Suppressor macrophage treated with lipopolysaccharide for 1 hour (primary cell): ENCODE measurements at places on chromosomes 7 and 10.

DNA sequence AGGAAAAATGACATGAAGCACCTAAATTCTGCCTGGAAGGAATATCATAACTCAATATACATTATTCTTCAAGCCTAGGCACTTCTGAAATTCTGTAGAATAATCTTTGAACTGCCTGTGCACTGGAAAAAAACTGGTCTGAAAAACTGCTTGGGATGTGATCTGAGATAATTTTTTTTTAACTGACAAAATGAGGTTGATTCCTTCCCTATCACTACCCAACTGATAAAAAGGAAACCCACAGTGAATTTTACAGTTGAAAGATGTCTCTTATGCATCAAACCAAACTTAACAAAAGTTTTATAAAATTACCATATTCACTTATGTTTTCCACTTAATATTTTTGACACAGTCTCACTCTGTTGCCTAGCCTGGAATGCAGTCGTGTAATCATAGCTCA lies 67.2 kb upstream of the FAM133B start:
- DNase-seq: no peak

DNA sequence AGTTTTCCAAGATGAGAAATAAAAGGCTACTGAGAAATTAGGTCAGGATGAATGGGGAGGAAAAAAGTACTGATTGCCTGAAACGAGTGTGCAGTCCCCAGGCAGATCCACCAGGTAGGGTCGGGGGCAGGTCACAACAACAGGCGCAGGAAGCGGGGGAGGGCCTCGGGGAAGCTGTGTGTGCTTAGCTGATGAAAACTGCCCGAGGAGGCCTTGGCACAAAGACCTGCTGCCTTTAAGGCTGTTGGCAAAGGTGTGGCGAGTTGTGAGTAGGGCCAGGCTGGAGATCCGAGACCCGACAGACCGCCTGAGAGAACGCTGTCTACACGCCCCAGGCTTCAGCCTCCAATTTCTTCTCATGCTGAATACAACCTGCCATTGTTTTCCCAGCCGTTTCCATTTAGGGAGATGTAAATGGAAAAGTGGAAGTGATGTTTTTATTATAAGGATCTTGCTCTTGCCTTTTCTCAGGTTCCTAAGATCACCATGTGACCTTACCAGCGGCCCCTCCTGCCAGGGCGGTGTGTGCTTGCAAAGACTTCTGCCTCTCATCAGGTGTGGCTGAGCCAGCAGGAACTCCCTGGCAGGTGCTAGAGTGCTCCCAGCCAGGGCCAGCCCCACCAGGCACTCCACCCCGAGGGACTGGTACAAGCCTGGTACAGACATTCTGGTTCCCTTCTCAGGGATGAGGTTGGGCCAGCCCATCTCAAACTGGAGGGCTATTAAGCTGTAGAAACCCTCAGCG lies 60.8 kb downstream of the DLG5 start:
- no peak for DNase-seq

GRCh38 chr7:27868131-27868550 lies 128.2 kb downstream of the TAX1BP1 start:
- DNase-seq: peak; percentile 33

DNA sequence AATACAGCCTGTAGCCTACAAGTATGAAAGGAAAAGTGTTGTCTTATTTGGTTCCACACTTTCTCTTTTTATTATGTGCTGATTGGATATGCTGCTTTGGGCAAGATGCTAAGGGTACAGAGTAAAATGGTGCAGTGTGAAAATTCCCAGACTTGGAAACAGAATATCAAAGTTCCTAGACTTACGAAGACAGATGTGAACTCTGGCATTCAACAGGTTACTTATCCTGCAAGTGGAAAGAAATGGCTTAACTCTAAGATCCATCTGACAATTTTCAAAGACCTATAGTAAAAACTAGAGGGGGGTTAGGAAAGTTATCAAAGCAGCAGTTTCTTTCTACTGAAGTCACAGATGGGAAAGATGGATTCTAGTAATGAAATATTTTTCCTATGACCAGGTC lies 24.1 kb downstream of the CUTC start:
- no peak for DNase-seq

GRCh38 chr10:71459513-71459912 lies 62.8 kb downstream of the CDH23 start:
- no peak for DNase-seq

- DNase-seq: no peak
Measured at GRCh38 chr10:103254538-103255325, 9.0 kb downstream of the RPEL1 start.

GRCh38 chr10:70887804-70888800 lies at the start of gene PCBD1:
TSS of gene PCBD1 (minus strand) at chr10:70888565. CDS start at chr10:70888533, 32 bp downstream.
- DNase-seq: peak; percentile 85

DNA sequence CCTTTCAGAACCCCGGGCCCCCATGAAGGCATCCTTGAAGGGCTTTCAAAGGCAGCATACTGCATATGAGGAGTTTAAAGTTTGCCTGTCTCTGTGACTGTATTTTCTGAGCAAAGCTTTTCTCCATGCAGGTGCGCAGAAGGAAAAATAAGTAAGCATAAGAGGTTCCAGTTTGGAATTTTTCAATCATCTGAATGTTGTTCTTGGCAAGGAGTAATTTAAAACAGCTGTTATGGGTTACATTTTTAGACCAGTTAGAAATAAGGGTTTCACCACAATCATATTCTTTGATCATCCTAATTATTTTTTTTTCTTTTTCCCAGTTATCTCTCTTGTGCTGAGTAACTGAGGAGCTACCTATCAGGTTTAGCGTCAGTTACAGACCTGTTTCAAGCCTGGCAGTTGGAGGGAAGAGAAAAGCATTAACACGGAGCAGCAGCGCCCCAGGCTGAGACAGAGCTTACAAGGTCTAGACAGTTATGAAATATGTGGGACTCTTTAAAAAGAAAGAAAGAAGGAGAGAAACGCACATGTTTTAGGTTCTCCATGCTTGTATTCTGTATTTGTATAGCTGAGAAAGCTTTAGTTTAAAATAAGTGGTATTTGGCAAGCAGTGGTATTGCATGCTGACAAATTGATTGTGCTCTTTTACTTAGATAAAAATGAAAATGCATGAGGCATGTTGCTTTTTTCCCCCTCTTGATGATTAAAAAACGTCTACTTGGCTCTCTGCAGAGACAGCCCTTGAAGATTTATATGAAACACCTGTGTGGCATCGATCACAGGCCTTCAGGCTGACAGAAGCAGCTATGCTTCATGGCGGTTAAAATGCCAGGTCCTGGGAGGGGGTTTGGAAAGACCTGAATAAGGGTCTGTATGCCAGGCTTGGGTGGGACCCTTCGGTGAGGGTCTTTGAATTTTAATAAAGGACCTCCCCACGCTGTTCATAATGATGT lies 157.6 kb downstream of the GRK5 start:
- no peak for DNase-seq

GRCh38 chr7:452791-453455 lies 66.7 kb downstream of the PDGFA start:
- no peak for DNase-seq

- no peak for DNase-seq
Measured at GRCh38 chr10:5622186-5622960, 44.0 kb downstream of the ASB13 start.

DNA sequence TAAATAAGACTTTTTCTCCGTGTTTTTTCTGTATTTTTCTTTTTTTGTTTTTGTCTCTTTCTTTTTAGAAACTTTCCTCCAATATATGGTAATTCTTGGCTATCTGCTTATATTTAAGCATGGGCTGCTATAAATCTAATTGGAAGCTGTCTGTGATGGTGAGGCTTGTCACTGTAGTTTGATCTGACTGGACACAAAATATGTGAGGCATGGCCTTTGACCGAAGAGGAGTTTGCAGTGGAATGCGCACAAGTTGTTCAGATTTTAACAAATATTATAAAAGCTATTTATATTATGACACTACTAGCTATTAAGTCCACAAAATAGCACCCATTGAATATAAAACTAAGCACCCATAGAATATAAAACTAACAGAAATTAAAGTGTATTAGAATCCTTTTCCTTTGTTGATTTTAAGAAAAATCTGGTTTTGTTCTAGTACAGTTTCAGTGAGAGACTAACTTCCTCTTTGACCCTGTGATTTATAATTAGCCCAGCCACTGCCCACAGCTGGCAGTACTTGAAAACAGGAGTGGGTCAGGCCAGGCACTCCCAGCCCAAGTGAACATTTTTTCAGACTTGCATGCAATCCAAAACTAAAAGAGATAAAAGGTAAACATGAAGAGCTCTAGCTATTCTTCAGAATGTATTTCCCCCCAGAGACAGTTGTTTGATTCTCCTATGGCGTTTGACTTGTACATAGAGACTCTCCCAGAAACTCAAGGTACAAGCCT lies 69.9 kb upstream of the FGL2 start:
- DNase-seq: peak; percentile 53

DNA sequence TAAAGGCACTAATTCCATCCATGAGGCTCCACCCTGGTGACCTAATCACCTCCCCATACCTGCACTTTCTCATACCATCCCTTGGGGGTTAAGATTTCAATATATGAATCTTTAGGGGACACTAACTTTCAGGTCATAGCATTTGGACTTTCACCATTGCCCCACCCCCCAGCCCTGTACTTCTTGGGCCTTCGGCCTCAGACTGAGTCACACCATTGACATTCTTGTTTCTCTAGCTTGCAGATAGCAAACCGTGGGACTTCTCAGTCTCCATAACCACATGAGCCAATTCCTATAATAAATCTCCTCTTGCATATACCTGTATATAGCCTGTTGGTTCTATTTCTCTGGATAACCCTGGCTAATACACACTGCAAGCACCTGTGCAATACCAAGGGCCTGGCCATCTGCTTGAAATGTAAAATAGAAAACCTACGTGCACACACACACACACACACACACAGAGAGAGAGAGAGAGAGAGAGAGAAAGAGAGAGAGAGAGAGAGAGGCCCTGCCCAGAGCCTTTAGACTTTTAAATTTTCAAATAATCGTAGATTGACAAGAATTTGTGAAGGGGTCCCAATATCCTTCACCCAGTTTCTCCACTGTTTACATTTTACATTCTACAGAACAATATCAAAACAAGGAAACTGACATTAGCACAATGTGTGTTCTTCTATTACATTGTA lies 25.3 kb downstream of the ANXA8 start:
- DNase-seq: no peak

- no peak for DNase-seq
Measured at GRCh38 chr10:74099420-74099819, 51.2 kb downstream of the AP3M1 start.

DNA sequence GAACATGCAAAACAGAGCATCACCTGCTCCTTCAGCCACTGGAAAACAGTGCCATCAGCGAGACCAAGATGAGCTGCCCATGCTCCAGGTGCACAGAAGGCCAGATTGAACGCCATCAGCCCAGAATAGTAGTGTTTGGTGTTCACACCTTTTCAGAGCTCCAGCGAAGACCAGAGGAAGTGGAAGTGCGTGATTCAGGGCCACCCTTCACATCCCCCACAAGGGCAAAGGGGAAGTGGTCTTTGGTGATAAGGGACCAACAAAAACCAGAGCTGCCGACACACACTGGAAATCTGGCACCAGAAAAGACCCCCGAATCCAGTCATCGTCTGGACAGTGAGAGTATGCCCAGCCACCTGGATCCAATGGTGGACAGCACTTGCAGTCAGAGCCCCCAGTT lies 29.5 kb upstream of the TMEM72 start:
- peak; percentile 7 for DNase-seq

GRCh38 chr10:36344240-36345174 lies 702.4 kb upstream of the FZD8 start:
- no peak for DNase-seq

DNA sequence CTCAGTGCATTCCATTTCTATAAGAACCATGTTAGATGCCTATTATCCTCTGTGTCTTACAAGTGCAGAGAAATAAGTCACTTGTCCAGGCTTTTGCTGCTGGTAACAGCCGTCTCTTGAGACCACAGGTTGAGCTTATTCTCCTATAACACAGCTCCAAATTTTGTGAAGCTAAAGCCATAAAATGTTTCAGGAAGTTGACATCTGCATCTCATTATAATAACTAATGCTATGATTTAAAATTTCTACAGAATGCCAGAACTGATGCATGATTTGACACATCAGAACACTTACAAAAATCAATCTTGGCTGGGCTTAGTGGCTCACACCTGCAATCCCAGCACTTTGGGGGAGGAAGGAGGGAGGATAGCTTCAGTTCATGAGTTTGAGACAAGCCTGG lies 986.9 kb downstream of the TYW1 start:
- DNase-seq: no peak

DNA sequence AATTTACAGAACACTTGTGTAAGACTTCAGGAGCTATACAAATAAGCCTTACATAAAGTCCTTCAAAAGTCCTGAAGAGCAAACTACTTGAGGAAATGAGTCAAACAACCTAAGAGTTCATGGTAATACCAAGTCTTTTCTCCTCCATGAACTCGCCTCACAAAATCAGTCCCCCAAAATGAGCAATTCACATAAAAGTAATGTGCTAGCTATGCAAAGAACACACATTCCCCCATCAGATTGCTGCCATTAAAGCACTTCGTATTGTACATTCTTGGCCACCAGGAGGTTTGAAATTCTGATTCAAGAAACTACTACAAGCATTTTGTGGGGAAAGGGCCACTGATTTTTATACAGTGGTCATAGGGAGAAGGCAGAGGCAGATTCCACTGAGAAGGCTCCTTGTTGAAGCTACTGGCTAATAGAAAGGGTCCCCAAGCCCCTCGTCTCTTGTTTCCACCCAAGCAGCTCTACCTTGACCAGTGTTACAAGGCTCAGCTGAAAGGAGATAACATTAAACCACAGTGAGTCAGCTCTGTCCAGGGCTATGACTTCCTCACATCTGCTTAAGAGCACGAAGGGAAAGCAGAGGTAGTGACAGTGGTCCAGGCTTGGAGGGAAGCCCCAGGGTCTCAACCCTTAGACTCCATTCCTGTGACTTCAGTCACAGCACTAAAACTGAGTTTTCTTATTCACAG lies 115.2 kb upstream of the CDK1 start:
- DNase-seq: peak; percentile 19

- DNase-seq: no peak
Measured at GRCh38 chr7:47638679-47639315, 56.9 kb upstream of the TNS3 start.

- no peak for DNase-seq
Measured at GRCh38 chr7:6306471-6306870, 34.0 kb upstream of the CYTH3 start.

- DNase-seq: no peak
Measured at GRCh38 chr7:55969391-55969790, 5.0 kb downstream of the NIPSNAP2 start.

GRCh38 chr7:216360-217300 lies 24.3 kb downstream of the FAM20C start:
- DNase-seq: no peak

- no peak for DNase-seq
Measured at GRCh38 chr7:124692425-124692824, 73.2 kb downstream of the GPR37 start.

- no peak for DNase-seq
Measured at GRCh38 chr7:42186151-42186550, 50.9 kb downstream of the GLI3 start.

GRCh38 chr7:149599636-149600206 lies 102.1 kb upstream of the ZNF746 start:
- DNase-seq: peak; percentile 22

DNA sequence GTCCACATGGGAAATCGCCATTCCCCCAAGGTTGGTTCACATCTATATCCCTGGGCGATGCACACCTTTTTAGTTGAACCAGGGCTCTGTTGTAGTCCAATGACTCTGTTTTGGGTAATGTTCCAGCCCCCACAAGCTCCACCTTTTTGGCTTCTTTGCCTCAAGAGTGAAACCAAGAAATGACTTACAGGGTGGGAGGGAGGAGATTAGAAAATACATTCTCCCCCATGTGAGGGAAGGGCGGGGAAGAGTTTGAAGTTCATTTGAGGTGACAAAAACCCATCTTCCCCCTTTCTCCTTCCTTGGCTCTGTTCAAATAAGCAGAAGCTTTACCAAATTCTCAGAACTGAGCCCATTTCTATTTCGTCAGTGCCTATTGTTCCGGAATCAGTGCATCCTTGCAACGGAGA lies 82.8 kb downstream of the GATA3 start:
- DNase-seq: no peak
